ENCODE measurements at places on chromosomes 5 and 9. TPM values are rescaled to one million over a fixed set of nuclear protein-coding genes. Genes with fewer than 3 reads are reported as not detected.

- no peak for DNase-seq
Measured at GRCh38 chr9:122367774-122368460, 2.9 kb upstream of the PTGS1 start.

The NOXA1 gene
- 0.52 TPM for total RNA-seq

The LPAR1 gene
- total RNA-seq = not detected

The GADD45G gene
- 7.7 TPM for total RNA-seq

DNA sequence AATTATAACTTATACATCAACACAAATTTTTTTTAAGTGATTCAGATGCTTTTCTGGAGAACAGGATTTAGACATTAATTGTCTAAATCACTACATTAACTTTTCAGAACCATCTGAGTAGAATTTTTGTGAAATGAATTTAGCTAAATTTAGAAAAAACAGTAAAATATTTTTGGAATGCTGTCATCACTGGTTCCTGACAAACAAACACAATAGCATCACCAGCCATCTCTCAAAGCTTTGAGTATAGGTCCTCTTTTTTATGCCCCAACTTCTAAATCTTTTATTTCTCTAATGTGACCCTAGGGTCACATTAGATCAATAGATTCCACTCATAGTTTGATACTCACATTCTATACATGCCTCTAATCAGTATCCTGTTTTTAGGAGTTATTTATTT lies 104.6 kb downstream of the PRR16 start:
- DNase-seq = no peak

The DPP7 gene
- 248 TPM for total RNA-seq

The GRXCR2 gene
- total RNA-seq = not detected

The DELE1 gene
- total RNA-seq = 65.7 TPM

GRCh38 chr5:103690676-103691075 lies 128.1 kb upstream of the NUDT12 start:
- DNase-seq = no peak

DNA sequence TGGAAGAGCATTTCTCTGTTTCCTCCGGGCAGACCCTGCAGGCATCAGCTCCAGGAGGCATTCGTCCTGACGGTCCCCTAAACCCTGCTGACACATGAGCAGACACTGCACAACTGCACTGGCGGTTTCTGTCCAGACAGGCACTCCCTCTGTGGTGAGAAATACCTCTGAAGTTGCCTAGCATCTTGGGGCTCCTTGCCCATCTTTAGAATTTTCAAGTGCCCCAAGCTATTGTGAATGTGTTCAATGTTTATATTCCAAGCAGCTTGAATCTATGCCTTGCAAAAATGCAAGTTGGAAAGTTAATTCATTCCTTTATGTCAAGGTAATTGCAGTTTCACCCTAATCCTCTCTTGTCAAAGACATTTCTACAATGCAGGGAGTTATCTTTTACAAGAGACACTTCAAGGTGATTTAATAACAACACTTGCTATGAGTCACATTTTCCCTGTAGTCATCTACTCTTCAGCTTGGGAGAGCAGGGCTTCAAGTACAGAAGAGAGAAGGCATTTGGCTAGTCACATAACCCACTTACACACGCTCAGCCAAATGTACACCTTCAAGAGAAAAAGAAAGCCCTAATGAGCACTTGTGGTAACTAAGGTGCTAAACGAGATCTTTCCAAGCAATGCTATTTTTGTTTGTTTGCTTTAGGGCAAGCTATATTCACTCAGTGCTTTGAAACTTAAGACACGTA lies 302.5 kb downstream of the MLLT3 start:
- DNase-seq = peak; percentile 45

- no peak for DNase-seq
Measured at GRCh38 chr9:129750013-129750638, 2.7 kb downstream of the PTGES start.

GRCh38 chr5:22693121-22693520 lies 160.0 kb downstream of the CDH12 start:
- no peak for DNase-seq

DNA sequence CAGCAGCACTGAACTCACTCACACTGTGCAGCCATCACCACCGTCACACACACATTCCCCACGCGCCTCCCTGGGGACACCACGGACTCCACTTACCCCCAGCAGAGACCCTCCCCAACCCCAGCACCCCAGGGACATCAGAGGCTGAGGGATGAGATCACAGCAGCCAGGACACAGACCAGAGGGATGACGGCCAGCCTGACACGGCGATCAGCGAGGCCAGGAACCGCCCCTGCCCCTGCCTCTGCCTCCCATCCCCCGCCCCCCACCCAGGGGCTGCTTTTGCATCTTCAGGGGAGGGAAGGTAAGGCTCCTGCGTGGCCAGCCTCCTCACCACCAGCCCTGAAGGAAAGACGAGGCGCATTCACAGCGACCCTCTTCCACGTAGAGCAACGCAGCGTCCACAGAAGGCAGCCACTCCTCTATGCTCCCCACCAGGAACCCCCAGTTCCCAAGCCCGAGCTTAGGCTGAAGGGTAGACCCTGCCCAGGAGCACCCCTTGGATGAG lies 104.5 kb downstream of the VAV2 start:
- no peak for DNase-seq

GRCh38 chr9:8857926-8858595 lies 1058.5 kb upstream of the DMAC1 start:
- DNase-seq = peak; percentile 27

- DNase-seq = no peak
Measured at GRCh38 chr5:127645300-127645726, 3.6 kb upstream of the CTXN3 start.

DNA sequence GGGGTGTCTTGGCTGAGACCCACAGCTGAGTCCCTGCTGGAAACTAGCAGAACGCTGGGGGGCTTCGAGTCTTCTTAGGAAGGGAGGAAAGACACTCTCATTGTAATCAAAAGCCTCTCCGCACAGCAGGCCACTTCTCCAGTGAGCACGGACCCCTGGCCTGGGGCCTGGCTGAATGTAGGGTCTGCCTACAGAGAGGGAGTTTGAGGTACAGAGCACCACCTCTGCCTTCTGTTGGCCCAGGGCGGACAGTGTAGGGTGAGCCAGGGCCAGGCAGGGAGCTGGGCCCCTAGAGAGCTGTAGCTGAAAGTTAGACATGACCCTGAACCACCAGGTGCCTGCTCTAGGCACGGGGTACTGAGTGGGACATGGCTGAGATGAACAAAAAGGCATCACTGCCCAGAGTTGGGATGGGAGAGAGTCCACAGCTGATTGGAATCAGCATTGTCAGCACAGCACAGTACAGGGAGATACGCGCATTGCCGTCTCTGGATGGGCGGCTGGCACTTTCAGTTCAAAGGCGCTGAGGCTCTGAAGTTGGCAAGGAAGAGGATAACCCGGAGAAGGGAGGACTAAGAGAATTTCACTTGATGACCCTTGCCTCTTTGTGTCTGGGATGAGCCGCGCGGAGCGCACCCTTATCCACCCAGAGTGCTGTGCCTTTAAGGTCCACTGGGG lies 363 bp upstream of the SLC25A48 start:
- no peak for DNase-seq

- no peak for DNase-seq
Measured at GRCh38 chr9:81613002-81613812, 76.1 kb downstream of the TLE1 start.

GRCh38 chr5:154408811-154409210 lies 37.0 kb upstream of the SAP30L start:
- no peak for DNase-seq

- no peak for DNase-seq
Measured at GRCh38 chr9:94150279-94150828, 66.1 kb downstream of the PTPDC1 start.

The TEK gene
- not detected for total RNA-seq

- DNase-seq = no peak
Measured at GRCh38 chr9:87868635-87869034, 14.0 kb upstream of the SPATA31E1 start.

DNA sequence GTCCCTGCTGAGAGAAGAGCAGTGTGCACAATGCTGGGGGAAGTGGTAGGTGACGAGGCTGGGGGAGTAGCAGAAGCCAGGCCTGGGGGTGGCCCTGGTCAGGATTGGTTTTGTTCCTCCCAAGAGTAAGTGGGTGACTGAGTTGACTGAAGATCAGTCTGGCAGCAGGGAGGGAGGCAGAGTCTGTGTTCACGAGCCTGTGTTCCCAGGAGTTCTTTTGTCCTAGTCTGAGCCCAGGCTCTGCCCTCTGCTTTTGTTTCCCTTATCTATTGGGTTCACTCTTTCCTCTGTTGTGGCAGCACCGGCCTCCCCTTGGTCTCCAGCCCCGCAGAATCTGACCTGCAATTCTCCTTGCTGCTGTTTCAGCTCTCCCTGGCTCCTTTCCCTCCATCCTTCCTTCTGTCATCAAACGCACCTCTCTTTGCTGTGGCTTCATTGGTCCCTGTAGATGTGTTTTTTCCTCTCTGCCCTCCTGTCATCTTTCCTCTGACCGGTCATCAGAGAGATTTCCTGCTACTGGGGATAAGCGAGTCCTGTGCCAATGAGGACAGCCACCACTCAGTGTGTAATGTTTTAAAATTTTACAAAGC lies 607.4 kb downstream of the KIF4B start:
- no peak for DNase-seq

DNA sequence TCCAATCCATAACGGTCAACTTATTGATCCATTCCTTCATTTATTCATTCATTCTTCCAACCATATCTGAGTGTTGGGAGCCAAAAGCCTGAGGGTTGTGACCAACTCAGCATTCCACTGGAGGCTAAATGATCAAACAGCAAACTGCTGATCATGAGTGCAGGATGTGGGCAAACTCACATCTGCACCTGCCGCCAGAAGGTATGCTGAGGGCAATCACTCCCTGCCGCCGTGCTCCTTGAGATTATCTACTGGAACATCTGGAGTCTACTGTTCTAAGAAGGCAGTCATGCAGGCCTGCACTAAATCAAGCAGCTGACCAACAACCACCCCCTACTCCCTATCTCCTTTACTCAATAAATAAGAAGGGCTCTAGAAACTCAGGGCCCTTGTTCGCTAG lies 184.0 kb downstream of the TTLL11 start:
- DNase-seq = no peak

DNA sequence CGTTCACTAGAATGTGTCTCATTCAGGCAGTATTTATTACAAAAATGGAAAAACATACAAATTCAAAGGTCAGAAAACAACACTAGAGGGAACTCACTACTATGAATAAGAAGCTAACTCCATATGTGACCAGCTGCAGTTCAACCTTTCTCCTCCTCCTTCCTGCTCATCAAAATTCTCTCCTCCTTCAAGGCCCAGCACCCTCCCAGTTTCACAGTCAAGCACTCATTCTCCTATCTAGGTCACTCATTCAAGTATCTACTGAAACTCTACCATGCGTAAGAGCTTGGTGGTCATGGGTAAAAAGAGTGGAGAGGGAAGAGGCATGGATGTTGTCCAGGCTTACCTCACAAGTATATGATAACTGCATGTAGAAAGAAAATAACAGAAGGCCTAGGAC lies 27.7 kb downstream of the ECPAS start:
- no peak for DNase-seq

The PPP3R2 gene
- not detected for total RNA-seq

- no peak for DNase-seq
Measured at GRCh38 chr5:26572480-26572879, 465.9 kb downstream of the CDH9 start.

DNA sequence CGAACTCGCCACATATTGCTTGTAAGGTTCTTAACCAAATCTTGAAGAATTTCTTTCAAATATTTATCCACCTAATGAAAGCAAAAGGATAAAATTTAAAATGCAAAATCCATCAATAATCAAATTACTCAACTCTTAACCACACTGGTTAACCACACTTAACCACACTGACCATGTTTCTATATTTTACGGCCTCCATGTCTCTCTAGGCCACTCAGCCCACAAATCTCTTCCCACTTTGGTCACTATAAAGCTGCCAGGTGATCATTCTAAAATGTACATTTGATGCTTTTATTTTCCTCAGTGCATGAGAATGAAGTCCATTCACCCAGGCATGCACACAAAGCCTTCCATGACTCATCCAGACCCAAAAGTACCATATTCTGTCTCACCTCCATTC lies 56.4 kb upstream of the OR2K2 start:
- no peak for DNase-seq

- DNase-seq = no peak
Measured at GRCh38 chr5:64958757-64959391, 190.1 kb downstream of the CWC27 start.

The PCDHA13 gene
- total RNA-seq = not detected

DNA sequence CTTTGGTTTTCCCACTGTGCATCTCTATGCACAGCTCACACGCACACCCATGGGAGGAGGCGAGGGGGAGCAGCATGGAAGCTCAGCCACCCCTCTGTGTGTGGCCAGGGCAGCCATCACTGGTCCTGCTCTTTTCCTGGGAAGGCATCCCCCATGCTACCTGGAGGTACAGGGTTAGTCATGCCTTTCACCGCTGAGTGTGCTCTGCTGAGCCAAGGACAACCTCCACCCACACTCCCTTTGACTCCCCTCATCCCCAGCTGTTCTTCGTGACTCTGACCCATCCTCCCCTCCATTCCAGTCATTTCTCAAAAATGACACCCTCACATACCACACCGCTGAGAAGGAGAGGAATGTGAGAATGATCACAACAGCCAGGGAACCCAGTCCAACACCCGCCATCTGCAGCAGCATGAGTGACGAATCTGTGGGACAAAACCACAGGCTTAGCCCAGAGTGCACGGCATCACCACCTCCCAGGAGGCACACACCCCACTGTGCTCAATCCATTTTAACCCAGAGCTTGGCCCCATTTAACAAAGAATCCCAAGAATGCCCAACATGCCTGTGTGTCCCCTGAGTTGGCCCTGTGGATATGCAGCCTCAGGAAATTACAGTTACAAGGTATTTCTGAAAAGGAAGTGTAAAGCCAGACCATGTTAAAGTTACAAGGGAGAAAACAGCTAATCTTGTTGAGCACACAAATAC lies 133.4 kb downstream of the SUSD1 start:
- no peak for DNase-seq

The SH3PXD2B gene
- 0.23 TPM for total RNA-seq

GRCh38 chr9:81552581-81552991 lies 136.8 kb downstream of the TLE1 start:
- no peak for DNase-seq

GRCh38 chr5:78766412-78766762 lies 117.8 kb upstream of the LHFPL2 start:
- no peak for DNase-seq

DNA sequence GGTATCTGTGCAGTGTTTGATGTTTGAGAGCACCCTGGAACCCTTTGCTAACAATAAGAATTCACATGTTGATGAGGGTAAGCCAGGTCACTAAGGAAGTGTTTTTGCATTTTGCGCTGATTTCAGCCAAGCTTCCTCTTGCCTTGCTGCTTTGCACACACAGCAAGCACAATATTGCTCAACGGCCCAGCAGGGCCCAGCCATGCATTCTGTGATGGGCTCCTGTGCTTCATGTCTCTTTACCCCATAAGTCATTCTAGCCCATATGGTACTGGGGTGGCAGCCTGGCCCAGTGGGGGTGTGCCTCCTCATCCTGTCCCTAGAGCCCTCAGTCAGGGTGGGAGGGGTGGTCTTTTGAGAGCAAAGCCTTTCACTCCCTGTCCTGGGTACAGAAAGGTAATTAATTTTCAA lies 481.3 kb downstream of the GADD45G start:
- DNase-seq = no peak

- DNase-seq = no peak
Measured at GRCh38 chr9:98142925-98143481, 24.0 kb upstream of the TRIM14 start.

The SLC1A3 gene
- not detected for total RNA-seq

The LECT2 gene
- not detected for total RNA-seq

Data from activated CD8-positive, alpha-beta T cell treated with anti-CD3 and anti-CD28 coated beads, Interleukin-2, amount 10 ng/mL, durations not matched to agents 7 days and 5 days (primary cell).